ENCODE measurements at places on chromosomes 1 and 21. TPM values are rescaled to one million over a fixed set of nuclear protein-coding genes. Genes with fewer than 3 reads are reported as not detected.

Gene TSPAN1
- total RNA-seq = 0.21 TPM

Gene PDZK1IP1
- not detected for total RNA-seq

Gene RIMS3
- total RNA-seq = 0.20 TPM

Gene EPHA10
- total RNA-seq = not detected

Gene PKNOX1
- 20.9 TPM for total RNA-seq

Gene PRAMEF10
- total RNA-seq = not detected

Gene CTSS
- 33.7 TPM for total RNA-seq

Gene CATSPER4
- not detected for total RNA-seq

Gene C1orf141
- total RNA-seq = not detected

Gene OR2T2
- not detected for total RNA-seq

Gene MRAP
- not detected for total RNA-seq

Data from pulmonary artery endothelial cell (primary cell).